ENCODE measurements at places on chromosomes 2 and 18.
A peak's percentile ranks its signal among the peaks of the same experiment; 100 is the strongest.

DNA sequence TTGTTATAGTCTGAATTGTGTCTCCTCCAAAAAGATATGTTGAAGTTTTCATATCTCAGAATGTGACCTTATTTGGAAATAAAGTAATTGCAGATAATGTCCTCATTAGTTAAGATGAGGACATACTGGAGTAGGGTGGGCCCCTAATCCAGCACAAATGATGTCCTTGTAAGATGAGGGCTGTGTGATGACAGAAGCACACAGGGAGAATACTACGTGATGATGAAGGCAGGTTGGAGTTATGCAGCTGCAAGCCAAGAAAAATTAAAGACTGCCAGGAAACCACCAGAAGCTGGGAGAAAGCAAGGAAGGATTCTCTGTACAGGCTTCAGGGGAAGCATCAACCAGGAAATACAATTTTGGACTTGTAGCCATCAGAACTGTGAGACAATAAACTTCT, 58.3 kb upstream of the PNPT1 start:
- DNase-seq: no peak

DNA sequence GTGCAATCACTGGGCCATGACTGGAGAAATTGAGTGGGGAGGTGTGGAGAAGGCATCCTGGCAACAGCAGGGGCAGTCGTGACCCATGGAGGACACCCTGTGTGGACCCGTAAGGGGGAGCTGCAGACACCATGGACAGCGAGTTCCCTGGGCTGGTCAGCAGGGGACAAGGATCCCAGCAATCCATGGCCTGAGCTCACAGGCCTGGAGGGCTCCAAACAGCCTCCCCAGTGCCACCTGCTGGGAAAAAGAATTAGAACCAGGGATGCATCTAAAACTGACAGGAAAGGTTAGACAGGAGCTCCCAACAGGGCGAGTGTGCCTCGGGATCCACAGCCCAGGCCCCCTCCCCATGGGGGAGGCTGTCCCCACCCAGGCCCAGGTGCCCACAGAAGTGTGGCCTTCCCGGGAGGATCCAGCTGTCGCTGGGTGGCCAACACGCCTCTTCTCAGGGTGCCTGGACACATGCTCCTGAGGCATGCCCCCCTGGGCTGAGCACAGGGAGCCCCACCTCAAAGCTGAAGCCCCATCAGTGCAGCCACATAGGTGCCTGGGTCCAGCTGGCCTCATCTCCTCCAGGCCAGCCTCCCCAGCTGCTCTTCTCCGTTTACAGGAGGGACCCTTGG, 20.5 kb upstream of the KIF1A start:
- peak; percentile 58 for DNase-seq

- DNase-seq: no peak
Observed at GRCh38 chr2:203797276-203797675, 70.3 kb upstream of the CTLA4 start.

DNA sequence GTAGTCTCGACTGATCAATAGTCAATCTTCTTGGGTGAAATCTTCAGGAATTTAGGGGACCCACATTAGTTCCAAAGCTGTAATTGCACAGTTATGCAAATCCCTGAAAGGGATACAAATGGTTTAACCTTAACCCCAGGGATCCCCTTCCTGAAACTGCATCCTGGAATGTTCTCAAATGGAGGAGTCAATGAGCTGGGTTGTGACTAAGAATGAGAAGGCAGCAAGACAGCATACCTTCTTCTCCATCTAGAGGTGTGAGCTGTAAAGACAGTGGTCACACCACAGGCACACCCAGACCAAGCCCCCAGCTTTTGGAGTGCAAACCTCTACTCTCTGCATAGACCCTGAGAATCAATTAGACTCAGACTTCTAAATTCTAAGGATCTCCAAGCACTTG, 164.7 kb upstream of the MEIS1 start:
- no peak for DNase-seq

GRCh38 chr2:26785431-26786206, at the start of gene CENPA:
Gene CENPA (plus strand): TSS chr2:26786056. CDS start chr2:26786197, 141 bp downstream.
- peak; percentile 100 for DNase-seq

GRCh38 chr2:4258563-4258962, 555.2 kb downstream of the DCDC2C start:
- DNase-seq: peak; percentile 41

GRCh38 chr2:143603846-143604565, 474.8 kb downstream of the ARHGAP15 start:
- no peak for DNase-seq

- DNase-seq: peak; percentile 85
Observed at GRCh38 chr2:112481050-112481527, 867 bp upstream of the TTL start.

- DNase-seq: no peak
Observed at GRCh38 chr18:33745871-33746545, 168.0 kb downstream of the ASXL3 start.

- no peak for DNase-seq
Observed at GRCh38 chr18:33051407-33051806, 278.6 kb upstream of the KLHL14 start.

GRCh38 chr2:42545841-42546390, 22.5 kb upstream of the MTA3 start:
- no peak for DNase-seq

- DNase-seq: no peak
Observed at GRCh38 chr2:76684756-76685155, 837.4 kb downstream of the LRRTM4 start.

GRCh38 chr18:58800582-58800981, 64.1 kb upstream of the ZNF532 start:
- DNase-seq: no peak

GRCh38 chr2:149585166-149585885, 2.2 kb downstream of the MMADHC start:
- DNase-seq: no peak

GRCh38 chr2:54581326-54582039, 125.4 kb downstream of the SPTBN1 start:
- DNase-seq: no peak

GRCh38 chr18:3982541-3982940, 472.6 kb downstream of the DLGAP1 start:
- DNase-seq: peak; percentile 24

DNA sequence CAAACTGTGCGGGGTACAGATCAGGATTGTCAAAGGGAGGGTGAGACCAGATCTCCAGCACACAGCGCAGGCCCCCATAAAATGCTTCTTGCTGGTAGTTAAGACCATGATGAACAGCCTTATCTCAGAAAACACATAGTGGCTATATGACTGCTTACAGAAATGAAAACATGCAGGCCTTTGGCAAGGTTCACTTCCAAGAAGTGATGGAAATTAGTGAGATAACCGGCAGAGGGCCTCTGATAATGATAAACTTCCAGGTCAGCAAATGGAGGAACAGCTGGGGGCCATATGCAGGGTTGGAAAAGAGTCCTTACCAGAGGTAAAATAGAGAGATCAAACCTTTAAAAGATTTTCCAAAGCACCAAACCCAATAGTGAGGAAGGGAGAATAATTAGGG, 46.6 kb downstream of the CFAP221 start:
- DNase-seq: no peak

GRCh38 chr2:230877759-230878598, 13.2 kb downstream of the ITM2C start:
- no peak for DNase-seq

DNA sequence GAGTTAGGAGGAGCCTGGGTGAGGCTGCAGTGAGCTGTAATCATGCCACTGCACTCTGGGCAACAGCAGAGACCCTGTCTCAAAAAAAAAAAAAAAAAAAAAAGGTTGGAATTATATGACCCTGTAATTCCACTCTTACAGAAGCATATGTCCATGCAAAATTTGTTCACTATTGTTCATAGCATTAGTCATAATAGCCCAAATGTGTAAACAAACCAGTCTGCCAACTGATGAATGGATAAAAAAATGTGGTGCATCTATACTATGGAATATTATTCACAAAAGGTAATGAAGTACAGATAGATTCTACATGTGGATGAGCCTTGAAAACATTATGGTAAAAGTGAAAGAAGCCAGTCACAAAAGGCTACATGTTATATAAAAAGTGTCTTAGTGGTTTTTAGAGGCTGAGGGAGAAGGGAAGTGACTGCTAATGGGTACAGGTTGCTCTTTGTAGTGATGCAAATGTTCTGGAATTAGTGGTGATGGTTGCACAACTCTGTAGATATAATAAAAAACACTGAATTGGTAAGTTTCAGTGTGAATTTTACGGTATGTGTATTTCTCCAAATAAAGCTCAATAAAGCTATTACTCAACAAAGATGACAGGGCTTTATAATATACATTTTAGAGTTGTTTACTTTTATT, 9.4 kb downstream of the COA5 start:
- peak; percentile 25 for DNase-seq

GRCh38 chr18:75057169-75057960, 151.6 kb downstream of the PTGR3 start:
- DNase-seq: no peak

DNA sequence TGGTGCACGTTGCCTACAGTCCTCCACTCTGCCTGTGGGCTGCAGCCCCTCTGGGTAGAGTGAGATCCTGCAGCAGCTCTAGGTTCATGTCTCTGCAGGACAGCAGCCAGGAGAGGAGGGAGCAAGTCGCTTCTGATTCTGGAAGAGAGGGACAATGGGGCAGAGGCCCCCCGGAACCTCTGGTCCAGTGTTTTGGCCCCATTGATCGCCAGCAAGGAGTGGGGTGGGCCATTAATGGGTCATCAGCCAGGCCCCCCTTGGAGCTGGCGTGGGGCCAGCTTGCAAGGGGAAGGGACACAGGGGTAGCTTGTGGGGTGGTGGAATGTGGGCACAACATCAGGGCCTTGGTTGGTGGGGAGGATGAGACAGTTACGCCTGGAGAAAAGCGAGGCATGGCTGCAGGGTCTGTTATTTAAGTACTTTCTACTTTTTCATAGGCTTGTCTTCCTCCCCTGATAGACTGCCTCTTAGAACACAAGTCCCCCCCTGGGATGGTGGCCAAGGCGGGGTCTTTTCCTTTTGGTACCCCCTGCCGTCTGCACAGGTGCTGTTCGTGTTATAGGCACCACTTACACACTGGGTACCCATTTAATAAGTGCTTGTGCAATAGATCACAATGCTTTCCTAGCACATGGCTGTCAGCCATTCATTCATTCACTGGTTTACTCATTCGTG, 44.6 kb downstream of the INHBB start:
- no peak for DNase-seq

- DNase-seq: no peak
Observed at GRCh38 chr2:55871637-55872036, 51.9 kb downstream of the EFEMP1 start.

- DNase-seq: peak; percentile 25
Observed at GRCh38 chr2:200306931-200307723, 634 bp downstream of the SPATS2L start.

- DNase-seq: peak; percentile 96
Observed at GRCh38 chr2:205706769-205707381, 24.6 kb downstream of the NRP2 start.

GRCh38 chr2:100021791-100022340, 120.5 kb downstream of the AFF3 start:
- DNase-seq: no peak

GRCh38 chr2:28250006-28250405, 142.7 kb upstream of the FOSL2 start:
- DNase-seq: peak; percentile 86

GRCh38 chr18:51236225-51236624, 38.7 kb upstream of the MEX3C start:
- peak; percentile 55 for DNase-seq

GRCh38 chr18:13501891-13502290, 224.5 kb downstream of the FAM210A start:
- DNase-seq: no peak

- DNase-seq: no peak
Observed at GRCh38 chr2:236558993-236559978, 10.3 kb upstream of the ACKR3 start.

- DNase-seq: no peak
Observed at GRCh38 chr2:239689410-239689809, 288.6 kb upstream of the HDAC4 start.

DNA sequence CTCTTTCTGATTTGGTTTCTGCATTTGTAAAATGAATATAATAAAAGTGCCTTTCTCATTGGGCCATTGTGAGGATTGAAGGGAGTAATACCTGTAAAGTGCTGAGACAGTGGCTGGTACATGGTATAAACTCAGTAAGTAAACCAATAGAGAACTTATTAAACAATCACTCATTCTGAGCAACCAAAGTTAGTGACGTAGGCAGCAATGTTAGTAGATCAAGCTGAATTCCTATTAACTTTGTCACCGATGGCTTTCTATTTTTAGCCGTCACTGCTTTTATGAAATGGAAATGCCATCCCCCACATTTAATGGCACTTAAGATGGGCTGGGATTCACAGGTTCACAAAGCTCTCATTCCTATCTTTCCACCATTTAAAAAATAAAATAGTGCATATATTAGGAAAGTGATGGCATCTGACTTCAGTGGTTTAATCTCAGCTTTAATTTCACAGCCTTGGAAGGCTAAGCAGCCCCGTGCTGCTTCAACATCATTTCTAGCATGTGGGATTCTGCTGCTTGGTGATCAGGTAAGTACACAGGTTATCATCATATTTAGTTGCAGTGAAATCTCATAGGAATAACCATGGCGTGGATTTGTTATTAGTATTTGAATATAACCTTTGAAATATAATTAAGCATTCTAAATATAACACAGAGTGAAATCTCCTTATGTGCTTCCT, 17.6 kb upstream of the PPP4R1 start:
- DNase-seq: peak; percentile 89

DNA sequence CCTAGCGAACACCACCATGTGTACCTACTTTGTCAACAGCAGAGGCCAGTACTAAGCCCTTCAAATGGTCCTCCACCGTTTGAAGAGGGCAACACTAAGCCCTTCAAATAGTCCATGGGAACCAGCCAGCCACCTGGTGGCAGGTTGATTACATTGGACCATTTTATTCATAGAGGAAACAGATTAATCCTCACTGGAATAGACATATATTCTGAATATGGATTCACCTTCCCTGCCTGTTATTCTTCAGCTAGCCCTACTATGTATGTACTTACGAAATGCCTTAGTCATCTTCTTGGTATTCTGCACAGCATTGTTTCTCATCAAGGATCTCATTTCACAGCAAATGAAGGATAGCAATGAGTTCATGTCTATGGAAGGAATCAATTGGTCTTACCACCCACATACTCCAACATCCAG, 10.0 kb upstream of the ZNF396 start:
- DNase-seq: peak; percentile 23

GRCh38 chr18:56645415-56646016, 5.6 kb upstream of the WDR7 start:
- no peak for DNase-seq

GRCh38 chr2:208153156-208153555, 7.2 kb upstream of the CRYGB start:
- DNase-seq: no peak

All from astrocyte of the spinal cord (primary cell).